ENCODE measurements at places on chromosomes 7 and 10.

DNA sequence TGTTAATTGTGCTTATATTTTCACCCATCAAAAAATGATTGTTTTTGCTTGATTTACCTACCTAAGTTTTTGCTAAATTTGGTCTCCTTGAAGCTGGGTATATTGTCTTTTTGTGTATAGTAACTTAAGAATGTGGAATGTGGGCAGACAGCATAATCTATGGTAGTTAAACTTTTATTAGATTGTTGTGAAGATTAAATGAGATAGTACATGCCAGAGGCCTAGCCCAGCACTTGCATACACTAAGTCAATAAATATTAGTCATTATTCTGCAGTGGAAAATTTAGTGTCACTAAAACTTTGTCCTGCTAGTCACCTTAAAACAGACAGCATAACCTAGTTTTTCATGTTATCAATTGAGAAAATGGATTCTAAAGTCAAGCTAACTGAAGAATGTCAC, 19.3 kb upstream of the RPA3 start:
- DNase-seq: no peak

GRCh38 chr7:2926120-2926895, 82.2 kb upstream of the GNA12 start:
- DNase-seq: no peak

GRCh38 chr10:34988397-34989067, 101.6 kb downstream of the CUL2 start:
- DNase-seq: no peak

DNA sequence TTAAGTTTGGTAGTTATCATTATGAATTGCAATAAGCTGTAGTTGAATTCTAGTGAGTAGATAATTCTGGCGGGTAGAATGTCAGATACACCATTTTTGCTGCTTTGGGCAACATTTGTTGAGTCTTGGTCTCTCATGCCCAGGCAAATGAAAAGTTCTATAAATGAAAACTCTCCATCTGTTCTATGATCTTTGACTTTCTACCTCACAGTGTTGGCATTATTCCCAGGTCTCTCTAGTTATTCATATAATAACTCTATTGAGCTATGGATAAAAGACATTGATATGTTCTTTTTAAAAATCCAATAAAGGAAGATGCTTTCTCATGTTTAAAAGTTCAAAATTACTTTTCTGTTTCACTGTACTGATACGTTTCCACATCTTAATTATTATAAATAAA, 415.3 kb upstream of the SEMA3D start:
- no peak for DNase-seq

- no peak for DNase-seq
Observed at GRCh38 chr10:102407425-102408130, 11.0 kb downstream of the PSD start.

GRCh38 chr7:8913682-8914081, 480.3 kb downstream of the NXPH1 start:
- DNase-seq: no peak

DNA sequence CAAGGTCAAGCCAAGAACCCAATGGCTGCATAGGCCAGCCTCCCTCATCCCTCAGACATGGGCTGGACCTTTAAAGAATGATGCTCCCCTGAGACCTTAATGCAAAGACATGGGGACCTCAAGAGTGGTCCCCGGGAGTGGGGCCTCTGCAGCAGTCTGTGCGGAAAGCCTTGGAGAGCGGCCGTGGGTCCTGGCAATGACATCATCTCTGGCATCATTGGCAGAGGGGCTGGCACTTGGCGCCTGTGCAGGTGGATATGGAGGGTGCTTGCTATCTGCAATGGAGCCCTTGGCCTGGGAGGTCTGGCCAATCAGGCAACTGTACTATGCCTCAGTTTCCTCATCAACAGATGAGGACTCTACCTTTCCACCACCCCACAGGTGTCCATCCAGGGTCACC, 365.5 kb upstream of the MKI67 start:
- DNase-seq: no peak

GRCh38 chr10:66833861-66834260, 92.0 kb upstream of the LRRTM3 start:
- DNase-seq: no peak

- DNase-seq: no peak
Observed at GRCh38 chr7:140085447-140085846, 22.7 kb upstream of the PARP12 start.

DNA sequence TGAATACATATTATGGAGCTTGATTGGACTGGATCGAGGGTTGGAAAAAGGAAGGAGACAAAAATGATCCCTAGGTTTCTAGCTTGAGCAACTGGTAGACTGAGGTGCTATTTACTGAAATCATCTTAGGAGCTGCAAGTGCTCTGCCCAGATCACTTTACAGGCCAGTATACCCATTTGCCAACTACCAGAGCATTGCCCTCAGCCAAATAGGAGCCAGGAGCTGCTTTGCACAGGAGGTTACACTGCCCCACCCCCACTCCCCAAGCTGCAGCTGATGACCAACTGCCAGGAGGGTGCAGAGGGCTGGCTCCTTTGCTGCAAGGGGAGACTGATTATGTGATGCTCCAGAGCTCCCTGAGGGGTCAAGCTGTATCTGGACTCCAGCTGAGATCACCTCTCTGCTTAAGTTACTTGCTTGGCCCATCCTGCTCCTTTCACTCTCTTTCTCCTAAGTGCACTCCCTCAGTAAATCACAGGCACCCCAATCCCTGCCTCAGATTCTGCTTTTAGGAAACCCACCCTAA, 275.4 kb downstream of the ZEB1 start:
- DNase-seq: no peak

DNA sequence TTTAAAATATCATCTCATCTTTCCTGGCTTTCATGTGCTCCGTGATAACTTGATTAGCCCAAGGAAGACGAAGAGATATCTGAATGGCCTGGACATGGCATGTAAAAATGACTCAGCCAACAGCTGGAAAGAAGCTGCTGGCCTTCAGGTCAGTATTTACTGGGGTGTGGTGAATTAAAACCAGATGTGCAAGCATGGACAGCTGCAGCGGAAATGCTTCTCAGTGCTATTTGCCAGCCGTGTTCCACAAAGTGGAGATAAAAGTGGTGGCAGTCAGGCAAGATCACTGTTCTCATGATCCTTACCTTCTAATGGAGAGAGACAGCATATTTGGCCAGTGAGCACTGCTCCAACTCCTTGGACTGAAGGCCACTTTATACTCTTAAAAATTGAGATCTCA, 203.1 kb upstream of the VSTM2A start:
- DNase-seq: no peak

DNA sequence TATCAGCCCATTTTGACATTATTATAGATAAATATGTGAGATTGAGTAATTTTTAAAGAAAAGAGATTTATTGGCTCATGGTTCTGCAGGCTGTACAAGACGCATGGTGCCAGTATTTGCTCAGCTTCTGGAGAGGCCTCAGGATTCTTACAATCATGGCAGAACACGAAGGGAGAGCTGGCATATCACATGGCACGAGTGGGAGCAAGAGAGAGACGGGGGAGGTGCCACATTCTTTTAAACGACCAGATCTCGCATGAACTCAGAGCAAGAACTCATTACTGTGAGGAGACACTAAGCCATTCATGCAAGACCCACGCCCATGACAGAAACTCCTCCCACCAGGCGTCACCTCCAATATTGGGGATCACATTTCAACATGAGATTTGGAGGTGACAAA, 40.1 kb upstream of the ZNF488 start:
- DNase-seq: no peak

GRCh38 chr10:33501161-33501560, 166.7 kb upstream of the NRP1 start:
- no peak for DNase-seq

DNA sequence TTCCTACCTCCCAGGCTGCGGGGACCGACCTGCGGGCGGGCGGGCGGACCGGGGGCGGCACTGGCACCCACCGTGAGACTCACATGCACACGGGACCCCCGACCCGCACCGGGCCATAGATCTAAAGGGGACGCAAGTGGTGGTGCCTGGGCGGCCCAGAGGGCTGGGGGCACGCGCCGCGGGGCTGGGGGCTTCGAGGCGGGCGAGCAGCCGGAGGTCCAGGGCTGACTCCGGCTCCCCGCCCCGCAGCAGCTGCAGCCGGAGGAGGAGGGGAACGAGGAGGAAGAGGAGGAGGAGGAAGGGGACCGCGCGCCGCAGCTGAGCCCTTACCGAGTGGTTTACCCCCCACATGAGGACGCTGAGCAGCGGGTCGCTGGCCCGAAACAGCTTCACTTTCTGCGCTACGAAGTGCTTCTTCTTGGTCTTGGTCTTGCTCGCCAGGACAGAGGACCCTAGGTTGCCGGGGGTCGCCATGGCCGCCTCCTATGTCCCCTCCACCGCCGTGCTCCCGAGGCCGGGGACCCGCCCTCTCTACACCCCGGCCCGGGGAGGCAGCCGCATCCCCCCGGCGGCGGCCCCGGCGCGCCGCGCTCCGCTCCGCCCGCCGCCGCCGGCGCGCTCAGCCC, 412 bp downstream of the PIP4K2A start:
- no peak for DNase-seq

DNA sequence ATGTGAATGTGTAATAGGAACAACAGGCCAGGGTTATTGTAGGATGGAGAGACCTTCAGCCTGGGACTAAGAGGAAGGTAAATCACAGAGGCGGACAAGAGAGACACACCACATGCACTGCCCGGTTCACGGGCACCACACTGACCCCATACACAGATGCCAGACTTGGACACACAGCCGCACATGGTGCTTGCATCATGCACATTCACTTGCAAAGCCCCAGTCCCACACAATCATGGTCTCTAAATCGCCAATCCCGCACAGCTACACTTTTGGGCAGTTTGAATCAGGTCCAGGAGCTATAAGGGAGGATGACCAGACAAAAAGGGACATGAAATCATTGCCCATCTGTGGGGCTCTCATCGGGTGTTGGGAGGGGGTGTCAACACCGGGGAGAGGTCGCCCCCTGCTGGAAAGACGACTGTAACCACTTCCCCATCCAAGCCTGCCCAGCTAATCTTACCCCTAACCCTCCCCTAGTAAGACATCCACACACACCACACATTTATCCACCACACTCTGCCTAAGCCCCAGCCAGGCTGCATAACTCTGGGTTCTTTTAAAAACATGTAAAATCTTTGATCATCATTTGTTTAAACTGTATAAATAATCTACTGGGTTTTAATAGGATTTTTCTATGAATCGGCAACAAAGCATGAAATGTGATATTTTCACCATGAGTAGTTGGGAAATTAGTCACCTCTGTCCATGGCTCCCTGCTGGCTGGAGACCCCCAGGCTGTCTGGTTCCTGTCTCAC, 40.5 kb upstream of the SLF2 start:
- peak; percentile 7 for DNase-seq

- DNase-seq: no peak
Observed at GRCh38 chr7:90853205-90853604, 257.1 kb downstream of the CDK14 start.

- no peak for DNase-seq
Observed at GRCh38 chr10:62580396-62580795, 206.2 kb downstream of the ZNF365 start.

DNA sequence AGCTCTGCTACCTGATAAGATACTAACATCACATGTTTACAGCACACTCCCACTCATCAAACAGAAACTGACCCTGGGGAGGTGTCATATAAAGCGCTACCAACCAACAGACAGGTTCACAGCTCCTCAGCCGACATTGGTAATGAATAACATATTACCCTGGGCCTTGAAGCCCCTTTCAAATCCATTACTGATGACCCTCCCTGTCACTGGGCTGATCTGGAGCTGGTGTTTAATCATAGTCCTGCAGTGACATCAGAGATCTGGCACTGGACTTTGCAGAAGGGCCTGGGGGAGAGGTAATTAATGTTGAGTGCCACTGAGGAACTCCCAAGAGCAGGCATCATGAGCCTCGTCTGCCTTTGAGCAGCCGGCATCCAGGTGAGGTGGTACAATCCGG, 306.5 kb upstream of the NFE2L3 start:
- no peak for DNase-seq

GRCh38 chr10:132247943-132248342, 59.8 kb downstream of the STK32C start:
- DNase-seq: no peak

DNA sequence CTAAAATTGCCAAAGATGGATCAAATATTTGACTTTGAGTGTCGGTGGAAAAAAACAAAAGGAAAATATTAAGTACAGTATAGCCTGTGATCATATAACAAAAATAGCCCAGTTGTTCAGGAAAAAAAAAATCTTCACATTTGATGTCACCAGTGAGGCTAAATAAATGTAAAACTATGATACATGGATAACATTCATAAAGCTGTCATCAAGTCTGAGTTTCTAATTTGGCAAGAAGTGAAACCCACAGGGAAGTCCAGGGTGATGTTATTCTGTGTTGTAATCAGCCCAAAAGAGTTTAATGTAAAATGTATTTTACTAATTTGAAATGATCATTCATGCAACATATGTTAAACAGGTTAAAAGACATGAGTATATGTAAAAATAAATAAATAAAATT, 908.0 kb downstream of the PCDH15 start:
- DNase-seq: no peak

DNA sequence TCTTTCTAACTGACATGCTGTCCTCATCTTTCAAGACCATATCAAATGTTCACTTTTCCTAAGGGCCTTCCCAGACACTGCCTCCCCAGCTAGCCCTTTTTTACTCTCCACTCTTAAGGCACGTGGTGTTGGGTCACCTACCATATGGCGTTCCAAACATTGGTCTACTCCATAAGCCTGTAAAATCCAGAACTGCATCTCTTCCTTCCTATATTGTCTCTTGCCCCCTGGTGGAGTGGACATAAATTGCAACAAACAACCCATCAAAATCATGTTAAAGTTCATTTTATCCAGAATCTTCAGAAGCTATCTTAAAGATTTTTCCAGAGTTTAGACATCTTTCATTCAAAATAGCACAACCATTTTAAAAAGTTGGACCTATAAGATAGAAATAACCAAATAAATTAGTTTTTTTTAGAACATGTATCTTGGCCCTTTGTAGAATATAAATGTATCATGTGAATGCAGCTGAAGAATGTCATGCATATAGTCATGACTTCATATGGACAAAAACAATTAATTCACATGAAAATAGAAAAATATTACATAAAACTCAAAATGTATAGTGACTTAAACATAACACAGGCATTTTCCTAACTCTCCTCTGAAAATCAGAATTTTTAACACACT, 180.6 kb upstream of the CHRM2 start:
- no peak for DNase-seq

DNA sequence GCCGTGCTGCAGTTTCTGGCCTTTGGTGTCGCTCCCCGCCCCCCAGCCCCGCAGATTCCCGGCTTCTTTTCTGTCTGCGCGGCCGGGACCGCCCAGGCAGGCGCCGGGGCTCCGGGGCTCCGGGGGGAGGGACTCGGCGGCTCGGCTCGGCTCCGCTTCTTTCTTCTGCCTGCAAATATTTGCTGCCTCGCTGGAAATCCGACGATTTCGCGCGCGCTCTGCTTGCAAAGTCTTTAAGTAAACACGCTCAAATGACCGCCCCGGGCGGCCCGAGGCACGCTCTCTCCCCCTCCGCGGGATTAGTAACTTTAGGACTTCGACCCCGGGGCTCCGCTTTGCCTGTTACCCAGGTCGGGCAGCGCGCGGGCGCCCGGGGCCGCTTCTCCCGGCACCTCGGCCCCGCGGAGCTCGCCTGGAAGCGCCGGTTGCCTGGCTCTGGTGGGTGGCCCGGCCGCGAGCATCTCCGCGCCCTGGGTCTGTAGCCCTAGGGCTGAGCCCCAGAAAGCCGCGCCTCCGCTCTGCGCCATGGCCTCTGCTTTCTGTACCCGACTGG, 3.9 kb upstream of the GATA3 start:
- DNase-seq: no peak

All from activated CD8-positive, alpha-beta memory T cell treated with anti-CD3 and anti-CD28 coated beads for 1 hour (primary cell).